ENCODE measurements at places on chromosomes 5 and 9.
A peak's percentile ranks its signal among the peaks of the same experiment; 100 is the strongest.

DNA sequence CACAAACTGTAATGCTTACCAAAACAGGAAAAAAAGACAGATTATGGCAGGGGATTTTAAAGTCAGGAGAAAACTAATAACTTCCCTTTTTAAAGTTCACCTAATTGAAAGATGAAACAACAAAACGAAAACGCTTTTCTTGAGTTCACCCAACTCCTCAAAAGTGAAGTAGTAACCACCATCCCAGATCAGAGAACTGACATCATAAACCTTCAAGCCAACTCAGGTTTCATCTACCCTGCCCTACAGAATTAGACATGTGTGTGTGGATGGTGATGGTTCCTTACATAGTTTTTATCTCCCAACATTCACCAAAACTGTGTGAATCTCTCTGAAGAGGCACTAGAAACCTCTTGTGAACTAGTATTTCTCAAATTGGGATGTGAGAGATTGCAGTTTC, 195.2 kb upstream of the PTGER4 start:
- no peak for DNase-seq

- no peak for DNase-seq
These were observed 113.1 kb upstream of the PCAT7 start for GRCh38 chr9:94441796-94442195.

GRCh38 chr9:4222357-4222756, 77.5 kb downstream of the GLIS3 start:
- DNase-seq: no peak

- no peak for DNase-seq
These were observed 257.5 kb downstream of the DMAC1 start for GRCh38 chr9:7542126-7542525.

- no peak for DNase-seq
These were observed 80.6 kb upstream of the CPLX2 start for GRCh38 chr5:175790796-175791195.

DNA sequence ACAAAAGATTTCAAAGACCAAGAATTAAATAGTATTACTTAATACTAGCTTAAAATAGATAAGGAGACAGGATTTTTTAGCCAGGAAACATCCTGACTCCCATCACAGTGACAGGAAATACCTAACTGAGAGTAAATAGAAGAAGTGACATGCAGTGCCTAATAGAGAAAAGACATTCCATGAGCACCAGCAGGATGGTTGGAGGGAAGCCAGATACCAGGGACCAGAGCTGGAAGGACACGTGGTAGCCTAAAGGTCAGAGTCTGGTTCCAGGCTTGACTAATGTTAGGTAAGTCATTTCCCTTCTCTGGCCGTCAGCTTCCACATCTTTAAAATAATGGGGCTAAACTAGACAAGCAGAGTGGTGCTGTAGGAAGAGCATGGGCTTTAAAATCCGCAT, 41.6 kb downstream of the CDK5RAP2 start:
- no peak for DNase-seq

GRCh38 chr9:130288926-130289690, 23.5 kb downstream of the HMCN2 start:
- DNase-seq: no peak

DNA sequence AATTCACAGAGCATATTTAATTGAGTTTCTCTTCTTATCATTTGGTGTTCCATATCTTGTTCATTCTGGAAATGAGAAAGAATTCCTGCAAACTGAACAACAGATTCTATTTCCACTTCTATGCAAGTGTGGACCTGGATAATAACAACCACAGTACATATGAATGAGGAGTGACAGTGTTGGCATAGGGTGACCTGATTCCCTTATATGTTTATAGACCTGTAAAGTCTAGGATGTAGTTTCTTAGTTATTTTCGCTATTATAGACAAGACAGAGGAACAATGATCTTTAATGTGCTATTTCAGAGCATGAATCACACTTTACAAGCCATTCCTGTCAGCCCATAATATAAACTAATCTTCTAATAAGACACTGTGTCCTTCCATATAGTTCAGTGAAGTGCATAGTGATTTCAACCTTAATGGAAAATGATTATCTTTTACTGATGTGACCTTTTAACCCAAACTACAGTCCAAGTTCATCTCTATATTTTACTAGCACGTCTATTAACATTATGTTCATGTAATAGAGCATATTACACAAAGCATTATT, 88.2 kb upstream of the FAM174A start:
- no peak for DNase-seq

DNA sequence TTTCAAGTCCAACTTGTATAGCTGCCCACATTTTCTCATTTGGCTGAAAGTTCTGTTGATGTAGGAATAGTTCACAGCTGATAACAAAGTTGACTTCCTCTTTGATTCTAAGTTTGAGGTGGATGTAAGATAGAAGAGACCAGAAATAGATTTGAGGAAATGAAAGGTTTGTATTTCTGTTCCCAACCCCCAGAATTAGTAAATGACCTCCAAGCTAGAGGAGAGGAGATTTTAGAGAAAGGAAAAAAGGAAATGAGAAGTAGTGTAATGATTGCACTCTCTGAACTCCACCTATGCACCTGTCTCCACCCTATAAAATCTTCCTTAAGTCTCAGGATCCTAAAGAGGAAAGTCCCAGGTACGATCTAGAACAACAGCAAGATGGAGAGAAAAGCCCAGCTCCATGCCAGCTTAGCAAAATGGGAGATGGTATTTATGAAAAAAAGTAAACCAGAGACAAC, 130.4 kb upstream of the POC5 start:
- DNase-seq: no peak

DNA sequence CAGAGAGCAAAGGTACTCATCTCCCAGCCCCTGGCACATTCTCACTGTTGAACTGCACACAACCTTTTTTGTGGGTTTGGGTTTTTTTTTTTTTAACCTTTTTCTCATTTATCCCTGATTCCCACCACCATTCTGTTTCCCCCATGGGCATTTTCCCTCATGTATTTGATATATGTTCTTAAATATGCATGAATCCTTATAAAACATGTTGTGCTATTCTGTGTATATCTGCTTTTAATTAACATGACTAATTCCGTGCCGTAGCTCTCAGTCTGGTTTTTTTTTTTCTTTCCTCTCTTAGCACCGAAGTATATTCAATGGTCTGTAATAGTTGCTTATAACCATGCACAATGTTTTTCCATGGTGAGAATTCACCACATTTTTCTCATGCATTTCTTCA, 204.5 kb downstream of the RGS3 start:
- DNase-seq: no peak

DNA sequence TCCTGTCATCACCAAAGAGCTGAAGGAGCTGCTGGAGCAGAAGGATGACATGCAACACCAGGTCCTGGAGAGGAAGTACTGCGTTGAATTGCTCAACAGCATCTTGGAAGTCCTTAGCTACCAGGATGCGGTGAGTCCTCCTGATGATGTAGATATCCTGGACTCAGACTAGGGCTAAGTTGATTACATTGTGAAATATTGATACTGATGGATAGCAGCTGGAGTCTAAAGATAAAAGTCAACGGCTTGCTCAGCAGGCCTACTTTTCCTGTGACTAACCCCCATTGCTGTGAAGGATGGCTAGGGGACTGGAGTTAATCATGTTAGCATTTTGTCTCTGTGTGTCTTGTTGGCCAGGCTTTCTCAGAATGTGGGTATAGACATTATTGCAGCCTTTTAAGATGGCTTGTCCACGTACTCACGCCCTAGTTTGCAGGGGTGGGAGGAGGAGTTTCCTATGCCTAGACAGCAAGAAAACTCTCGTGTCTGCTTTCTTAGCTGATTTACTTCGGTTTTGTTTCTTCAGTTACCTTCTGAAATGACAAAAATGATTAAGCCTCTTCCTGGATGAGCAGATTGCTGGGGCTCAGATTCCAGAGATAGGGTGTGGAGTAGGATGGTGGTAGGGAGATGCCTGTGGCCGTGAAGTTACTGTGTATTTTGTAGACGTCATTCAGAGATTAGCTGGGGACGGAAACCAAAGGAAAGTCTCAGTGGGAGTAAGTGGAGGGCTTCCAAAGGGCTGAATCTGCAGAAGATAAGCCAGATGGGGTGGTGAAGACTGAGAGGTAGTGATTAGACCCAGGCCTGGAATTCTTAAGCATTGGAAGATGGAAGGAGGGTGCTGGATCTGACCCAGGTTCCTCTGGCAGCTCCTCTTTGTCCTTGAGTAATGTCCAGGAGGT, 166.3 kb downstream of the DOCK2 start:
- DNase-seq: peak; percentile 80

DNA sequence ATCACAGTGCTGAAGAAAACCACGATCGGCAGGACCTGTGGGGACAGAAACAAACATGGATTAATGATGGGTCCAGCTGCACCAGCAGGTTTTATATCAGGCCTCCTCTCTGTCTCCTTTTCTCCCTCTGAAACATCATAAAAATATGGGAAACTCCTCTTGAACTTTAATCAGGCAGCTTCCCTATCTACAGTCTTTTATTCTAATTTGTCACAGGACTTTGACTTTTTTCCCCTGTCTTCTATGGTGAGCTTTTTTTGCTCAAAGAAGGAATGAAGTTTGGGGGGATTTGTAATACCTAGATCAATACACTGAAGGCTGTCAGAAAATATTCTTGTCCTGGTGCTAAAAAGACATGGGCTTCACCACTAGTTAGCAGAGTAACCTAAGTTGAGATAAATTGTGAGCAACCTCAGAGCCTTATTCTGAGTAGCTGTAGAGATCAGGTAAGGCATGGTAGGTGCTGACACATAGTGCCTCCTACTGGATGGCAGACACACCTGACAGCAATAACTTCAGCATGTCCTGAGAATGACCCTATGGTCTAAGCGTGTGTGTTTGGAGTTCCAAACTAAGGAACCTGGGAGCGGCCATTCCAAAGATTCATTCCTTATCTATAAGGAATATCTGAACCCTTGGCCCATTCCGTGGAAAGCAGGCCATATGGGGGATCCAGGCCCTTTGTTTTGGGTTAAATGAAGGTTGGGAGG, 46.2 kb downstream of the SLC28A3 start:
- DNase-seq: no peak

DNA sequence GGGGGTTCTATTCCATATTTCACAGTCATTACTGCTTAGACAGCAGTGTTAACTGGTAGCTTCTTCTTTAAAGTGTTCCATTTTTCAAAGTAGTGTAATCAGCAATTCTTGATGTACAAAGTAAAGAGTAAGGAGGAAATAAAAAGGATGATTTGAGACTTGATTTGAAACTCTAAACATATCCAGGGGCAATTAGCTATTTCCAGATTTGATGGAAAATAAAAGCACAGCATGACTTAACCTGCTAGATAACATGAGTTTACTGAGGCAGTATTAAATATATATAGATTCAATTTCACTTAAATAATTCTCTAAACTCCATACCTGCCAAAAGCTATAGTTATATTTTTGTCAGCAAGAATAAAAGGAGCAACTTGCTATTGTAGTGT, 29.8 kb downstream of the NR2F1 start:
- DNase-seq: no peak

DNA sequence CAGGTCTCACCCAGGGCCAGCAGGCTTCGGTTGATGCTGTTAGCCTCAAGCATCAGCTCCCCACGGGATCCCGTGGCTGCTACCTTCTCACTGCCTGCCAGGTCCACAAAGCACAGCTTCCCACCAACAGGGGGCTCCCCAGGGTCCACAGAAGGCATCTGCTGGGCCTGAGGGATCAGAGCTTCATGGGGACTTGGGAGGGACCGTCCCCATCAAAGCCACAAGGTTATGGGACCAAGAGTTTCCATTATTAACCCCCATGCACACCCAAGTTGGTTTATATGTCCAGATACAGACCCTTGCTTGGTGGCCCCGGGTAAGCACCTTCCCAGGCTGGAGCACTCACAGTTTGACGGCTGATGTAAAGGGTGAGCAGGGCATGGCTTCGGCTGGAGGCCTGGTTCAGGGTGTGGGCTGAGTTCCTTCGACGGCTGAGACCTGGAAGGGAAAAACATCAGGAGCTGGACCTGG, 3.0 kb downstream of the KIF12 start:
- DNase-seq: no peak

GRCh38 chr5:157345067-157345466, 79.1 kb downstream of the CYFIP2 start:
- no peak for DNase-seq

- DNase-seq: no peak
These were observed 8.6 kb downstream of the DAP start for GRCh38 chr5:10752451-10752850.

- no peak for DNase-seq
These were observed 703 bp downstream of the FAM120AOS start for GRCh38 chr9:93452710-93453046.

DNA sequence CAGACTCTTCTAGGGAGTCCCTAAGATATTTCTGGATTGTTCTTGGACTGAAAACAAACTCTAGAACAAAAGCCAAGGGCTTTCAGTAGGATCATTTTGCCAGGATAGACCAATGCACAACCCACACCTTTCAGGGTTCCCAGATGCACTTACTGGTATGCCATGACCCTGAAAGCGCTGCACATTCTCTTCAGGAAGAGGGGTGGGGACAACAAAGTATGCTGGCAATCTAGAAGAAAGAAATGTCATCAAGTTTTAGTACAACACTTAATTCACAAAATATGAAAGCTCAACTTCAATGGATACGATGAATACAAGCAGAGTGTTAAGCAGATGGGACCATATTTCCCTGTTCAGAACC, 57.2 kb downstream of the MTMR12 start:
- no peak for DNase-seq

All from stromal cell of bone marrow (primary cell).